ENCODE measurements at places on chromosomes 6 and 20.

- DNase-seq, result no peak
Observed at GRCh38 chr20:4829514-4830215, 108.0 kb downstream of the PRND start.

DNA sequence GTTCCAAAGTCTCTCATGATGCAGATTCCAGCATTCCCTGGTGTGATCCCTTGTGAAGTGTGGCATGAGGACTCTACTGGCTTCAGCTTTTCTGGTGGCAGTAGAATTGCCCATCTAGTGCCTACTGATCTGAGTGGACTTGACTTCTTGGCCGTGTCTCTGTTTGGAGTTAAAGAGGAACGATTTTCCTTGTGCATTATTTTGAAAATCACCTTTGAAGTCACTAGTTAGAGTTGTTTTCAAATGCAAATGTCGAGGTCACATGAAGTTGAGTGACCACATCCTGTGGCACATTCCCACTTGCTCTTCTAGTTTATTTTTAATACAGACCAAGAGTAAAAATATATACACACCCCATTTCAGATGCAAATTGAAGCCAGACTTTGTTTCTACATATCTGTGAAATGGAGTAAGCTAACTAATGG is 270.7 kb upstream of the TAB2 start:
- no peak for DNase-seq

GRCh38 chr6:148370176-148370575 is 27.5 kb downstream of the SASH1 start:
- DNase-seq, result no peak

DNA sequence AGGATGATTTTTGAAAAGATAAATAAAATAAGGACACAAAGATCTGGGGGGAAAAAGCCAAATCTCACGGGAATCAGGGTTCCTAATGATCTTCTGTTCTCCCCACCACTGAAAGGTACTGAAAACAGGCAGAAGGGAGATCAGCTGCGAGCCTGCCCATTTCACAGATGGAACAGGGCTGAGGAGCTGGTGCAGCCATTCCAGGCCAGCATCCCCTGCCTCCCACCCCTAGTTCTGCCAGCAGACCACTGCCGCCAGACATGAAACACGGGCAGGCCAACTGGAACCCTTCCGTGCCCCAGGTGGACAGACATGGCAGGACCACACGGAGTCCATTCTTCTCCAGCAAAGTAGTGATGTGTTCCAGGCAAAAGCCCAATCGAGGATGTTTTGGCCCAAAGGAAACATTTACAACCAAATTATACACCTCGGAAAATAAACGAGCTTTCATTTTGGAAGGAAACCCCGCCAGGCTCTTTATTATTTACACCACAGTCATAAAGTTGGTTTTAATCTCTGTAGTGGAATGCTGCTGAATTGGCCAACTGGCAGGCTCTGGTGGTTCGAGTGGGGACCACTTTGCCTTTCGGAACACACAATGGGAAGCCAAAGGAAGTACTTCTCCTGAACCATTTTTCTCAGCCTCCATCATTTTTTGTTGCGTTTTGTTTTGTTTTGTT is 28.2 kb downstream of the ISM1 start:
- DNase-seq, result no peak

DNA sequence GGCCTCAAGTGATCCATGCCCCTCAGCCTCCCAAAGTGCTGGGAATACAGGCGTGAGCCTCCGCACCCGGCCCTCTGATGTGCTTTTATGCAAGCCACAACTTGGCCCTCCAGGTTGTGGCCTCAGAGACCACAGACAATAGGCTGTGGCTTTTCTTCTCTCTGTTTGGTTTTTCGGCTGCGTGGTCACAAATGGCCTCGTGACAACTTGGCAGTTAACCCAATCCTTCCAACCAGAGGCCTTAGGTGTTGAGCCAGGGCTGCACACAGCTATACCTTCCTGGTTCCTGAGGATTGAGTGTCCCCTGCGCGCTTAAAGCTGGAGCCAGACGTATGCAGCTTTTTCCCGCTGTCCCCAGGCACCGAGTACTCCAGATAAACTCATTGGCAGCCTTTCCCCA is 6.3 kb upstream of the TGM3 start:
- no peak for DNase-seq

DNA sequence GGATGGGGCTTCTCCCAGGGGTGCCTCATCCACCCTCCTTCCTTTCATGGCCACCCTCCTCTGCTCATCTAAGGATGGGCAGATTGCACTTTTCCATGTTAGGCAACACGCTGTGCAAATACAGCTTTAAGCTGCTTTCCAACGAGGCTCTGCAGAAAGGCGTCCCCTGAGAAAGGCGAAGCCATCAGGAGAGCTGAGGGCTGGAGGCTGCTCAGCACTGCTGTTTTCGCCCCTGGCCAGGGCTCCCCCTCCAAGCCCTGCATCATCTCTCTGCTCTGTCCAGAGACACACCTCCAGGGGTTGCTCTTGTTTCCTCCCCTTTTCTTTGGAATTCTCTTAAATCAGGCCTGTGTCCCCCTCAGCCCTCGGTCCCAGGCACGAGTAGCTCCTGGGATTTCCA is 526.1 kb downstream of the CDH26 start:
- no peak for DNase-seq

GRCh38 chr6:125951323-125951722 is 5.2 kb upstream of the HINT3 start:
- no peak for DNase-seq

DNA sequence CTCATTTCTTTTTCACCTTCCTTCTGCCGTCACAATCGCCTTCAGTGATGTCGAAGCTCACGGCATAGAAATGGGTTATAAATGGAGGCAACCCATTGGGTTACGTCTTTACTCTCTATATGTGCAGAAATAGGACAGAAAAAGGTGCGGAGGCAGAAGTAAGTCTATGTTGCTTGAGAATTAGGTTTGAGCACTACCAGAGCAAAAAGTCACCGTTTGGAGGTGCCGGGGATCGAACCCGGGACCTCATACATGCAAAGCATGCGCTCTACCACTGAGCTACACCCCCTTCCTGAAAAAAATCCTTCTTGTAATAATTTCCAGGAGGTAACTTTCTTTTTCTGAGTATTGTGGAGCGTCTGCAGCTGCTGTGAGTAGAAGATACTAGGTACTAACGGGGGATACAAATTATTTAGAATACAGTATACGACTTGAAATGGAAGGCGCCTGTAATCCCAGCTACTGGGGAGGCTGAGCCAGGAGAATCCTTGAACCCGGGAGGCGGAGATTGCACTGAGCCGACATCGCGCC is 134.2 kb downstream of the TRIM27 start:
- no peak for DNase-seq

GRCh38 chr6:39929039-39929732 is 5.1 kb downstream of the MOCS1 start:
- DNase-seq, result no peak

- no peak for DNase-seq
Observed at GRCh38 chr6:112289038-112289566, 34.7 kb upstream of the LAMA4 start.

DNA sequence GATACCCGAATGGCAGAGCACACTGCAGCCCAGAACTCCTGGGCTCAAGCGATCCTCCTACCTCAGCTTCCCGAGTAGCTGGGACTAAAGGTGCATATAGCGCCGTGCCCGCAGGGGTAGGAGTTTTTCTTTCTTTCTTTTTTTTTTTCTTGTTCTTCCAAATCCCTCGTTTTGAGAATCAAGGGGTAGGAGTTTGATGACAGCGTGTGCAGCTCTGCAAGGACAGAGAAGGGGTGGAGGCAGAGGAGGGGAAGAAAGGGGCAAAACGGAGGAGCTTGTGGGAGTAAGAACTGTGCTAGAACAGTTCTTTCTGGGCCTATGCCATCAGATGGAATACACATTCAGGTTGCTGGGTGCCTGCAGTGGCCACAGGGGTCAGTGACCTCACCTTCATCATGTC is 15.3 kb downstream of the RRP36 start:
- no peak for DNase-seq

DNA sequence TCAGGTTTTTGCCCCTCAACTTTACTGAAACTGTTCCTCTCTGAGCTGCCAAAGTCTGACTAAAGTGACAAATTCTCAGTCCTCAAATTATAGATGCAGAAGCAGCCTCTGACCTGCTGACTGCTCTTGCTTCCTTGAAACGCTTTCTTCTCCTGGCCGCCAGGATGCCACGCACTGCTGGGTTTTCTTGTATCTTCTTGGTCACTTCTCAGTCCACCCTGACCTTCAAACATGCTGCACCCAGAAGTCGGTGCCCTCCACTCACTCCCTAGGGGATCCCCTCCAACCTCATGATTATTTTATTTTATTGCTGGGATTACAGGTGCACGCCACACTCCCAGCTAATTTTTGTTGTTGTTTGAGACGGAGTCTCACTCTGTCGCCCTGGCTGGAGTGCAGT is 24.7 kb downstream of the SYNJ2 start:
- no peak for DNase-seq

GRCh38 chr20:34511891-34512265 is 4.3 kb upstream of the DYNLRB1 start:
- no peak for DNase-seq

DNA sequence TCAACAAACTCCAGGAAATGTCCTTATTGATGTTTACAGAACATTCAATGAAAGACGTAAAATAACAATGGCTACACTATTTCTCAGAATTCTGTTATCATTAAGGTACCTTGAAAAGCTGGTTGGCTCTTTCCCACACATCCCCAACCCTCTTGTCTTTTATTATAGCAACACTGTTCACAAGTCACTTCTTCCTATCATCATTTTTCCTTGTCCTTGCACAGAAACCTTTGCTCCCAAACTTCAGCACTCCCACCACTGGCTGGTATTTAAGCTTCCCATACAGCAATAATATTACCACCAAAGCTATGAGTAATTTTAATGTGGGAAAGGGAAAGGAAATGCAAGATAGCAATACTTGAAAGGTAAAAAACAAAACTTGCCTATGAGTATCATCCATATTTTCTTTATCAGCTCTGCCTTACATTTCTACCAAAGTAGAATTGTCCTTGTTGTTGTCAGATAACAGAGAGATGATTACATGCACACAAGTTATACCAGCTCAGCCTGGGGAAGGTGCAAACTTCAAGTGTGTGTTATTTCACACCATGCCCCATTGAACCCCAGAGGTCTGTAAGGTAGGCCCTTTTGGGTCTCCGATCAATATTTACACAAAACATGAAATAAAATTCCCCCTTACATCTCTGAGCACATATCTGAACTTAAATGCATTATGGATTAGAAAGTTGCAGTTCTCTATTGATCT is 32.2 kb downstream of the ARHGAP18 start:
- no peak for DNase-seq

- no peak for DNase-seq
Observed at GRCh38 chr6:79717989-79718388, 86.9 kb downstream of the SH3BGRL2 start.

DNA sequence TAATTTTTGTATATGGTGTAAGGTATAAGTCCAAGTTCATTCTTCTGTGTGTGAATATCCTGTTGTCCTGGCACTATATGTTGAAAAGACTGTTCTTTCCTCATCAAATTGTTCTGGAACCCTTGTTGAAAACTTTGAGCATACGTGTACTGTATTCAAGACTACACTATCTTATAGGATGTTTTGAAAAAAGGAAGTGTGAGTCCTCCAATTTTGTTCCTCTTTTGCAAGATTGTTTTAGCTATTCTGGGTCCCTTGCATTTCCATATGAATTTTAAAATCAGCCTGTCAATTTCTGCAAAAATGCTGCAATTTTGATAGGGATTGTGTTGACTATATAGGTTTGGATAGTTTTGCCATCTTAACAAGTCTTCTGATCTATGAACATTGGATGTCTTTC is 195.2 kb downstream of the BACH2 start:
- no peak for DNase-seq

DNA sequence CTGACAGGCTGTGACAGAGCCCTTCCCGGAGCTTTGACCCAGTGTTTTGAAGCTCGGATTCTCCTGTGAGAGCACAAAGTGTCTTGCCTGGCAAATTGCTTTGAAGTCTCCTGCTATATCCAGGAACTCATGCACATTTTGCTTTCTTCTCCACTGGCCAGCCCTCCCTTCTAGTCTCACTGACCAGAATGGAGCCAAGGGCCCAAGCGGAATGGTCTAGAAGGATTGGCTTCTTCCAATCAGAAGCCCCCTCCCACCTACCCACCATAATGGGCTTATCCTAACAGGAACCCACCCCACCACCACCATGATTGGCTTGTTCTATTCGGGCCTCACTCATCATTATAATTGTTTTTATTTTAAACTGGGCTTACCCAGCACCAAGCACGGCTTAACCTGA is 130.1 kb downstream of the PXDC1 start:
- no peak for DNase-seq

DNA sequence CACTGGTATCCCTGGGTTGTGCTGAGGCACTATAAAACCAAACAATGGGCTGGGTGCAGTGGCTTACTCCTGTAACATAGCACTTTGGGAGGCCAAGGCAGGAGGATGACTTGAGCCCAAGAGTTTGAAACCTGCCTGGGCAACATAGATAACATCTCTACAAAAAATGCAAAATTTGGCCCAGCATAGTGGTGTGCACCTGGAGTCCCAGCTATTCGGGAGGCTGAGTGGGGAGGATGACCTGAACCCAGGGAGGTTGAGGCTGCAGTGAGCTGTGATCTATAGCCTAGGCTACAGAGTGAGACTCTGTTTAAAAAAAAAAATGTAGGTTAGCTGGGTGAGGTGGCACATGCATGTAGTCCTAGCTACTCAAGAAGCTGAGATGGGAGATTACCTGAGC is 7.7 kb upstream of the SLC4A11 start:
- DNase-seq, result no peak

GRCh38 chr6:136792410-136793262 is at the start of gene MAP3K5:
Gene MAP3K5 (minus strand): TSS chr6:136792477. CDS start chr6:136792157, 320 bp downstream.
- DNase-seq, result peak; percentile 93

DNA sequence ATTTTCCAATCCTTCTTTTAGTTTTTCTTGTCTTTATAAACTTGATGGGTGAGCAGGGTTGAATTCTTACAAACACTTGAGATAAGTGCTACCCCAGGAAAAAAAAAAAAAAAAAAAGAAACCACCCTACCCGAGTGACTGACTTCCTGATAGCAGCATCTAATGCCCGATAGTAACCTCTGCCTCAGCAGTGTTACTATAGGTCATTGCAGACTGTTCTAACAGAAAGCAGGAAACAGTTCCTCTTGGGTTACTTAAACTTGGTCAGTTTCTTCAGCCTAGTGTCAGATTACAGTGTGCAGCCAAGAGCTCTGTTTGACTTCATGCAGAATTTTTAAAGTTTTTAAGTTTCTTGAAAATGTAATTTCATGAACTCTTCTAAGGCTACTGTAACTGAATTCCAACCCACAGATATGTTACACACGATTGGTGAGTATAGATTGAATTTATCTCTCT is 2.1 kb downstream of the MYLIP start:
- no peak for DNase-seq

DNA sequence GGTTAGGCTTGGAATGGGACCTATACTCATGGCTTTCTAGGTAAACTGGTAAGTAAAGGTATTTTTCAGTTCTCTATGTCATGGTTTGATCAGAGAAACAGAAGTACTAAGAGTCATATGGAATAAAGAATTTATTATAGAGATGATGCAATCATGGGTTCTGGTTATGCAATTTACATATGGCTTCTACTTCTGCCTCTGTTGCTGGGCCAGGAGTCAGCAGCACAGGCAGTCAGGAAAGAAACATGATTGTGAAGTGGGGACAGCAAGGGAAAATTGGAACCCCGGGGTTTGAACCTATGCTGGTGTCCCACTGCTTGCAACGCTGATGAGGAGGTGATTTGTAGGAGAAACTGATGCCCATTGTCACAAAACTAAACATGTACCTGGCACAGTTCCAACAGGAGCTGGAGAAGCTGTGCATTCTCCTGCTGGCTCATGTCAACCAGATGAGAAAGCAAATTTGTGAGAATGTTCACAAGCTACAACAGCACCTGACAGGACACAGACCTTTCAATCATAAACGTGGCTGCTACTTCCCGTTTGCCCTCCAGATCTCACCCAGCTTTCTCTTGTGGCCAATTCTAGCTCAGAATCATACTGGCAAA is 887.1 kb downstream of the TFAP2A start:
- no peak for DNase-seq

Data from activated T-helper 1 cell treated with anti-CD3 and anti-CD28 coated beads, Interleukin-2, amount 50 U/mL, for 16 hours (primary cell).